ENCODE measurements at places on chromosomes 1 and 21. TPM values are rescaled to one million over a fixed set of nuclear protein-coding genes. Genes with fewer than 3 reads are reported as not detected.

CYP4Z1 gene
- not detected for total RNA-seq

TUT4 gene
- total RNA-seq: 18.0 TPM

ICOSLG gene
- total RNA-seq: 2.2 TPM

DENND4B gene
- total RNA-seq: 31.2 TPM

HTR1D gene
- total RNA-seq: 11.6 TPM

ARL8A gene
- total RNA-seq: 47.6 TPM

KCNJ15 gene
- 0.07 TPM for total RNA-seq

CRYAA gene
- total RNA-seq: not detected

TMPRSS3 gene
- total RNA-seq: not detected

C1QC gene
- not detected for total RNA-seq

PKN2 gene
- 16.2 TPM for total RNA-seq

IFI44 gene
- total RNA-seq: 0.25 TPM

CRB1 gene
- total RNA-seq: 0.06 TPM

OR14K1 gene
- total RNA-seq: not detected

C1orf53 gene
- 7.8 TPM for total RNA-seq

OR6K6 gene
- not detected for total RNA-seq

MCOLN2 gene
- total RNA-seq: 1.9 TPM

MX2 gene
- total RNA-seq: 0.03 TPM

GPR3 gene
- 1.5 TPM for total RNA-seq

KCNAB2 gene
- 8.5 TPM for total RNA-seq

UAP1 gene
- total RNA-seq: 31.1 TPM

BCAR3 gene
- 58.1 TPM for total RNA-seq

ATP1A4 gene
- total RNA-seq: not detected

LRRC71 gene
- 0.33 TPM for total RNA-seq

AGRN gene
- 132 TPM for total RNA-seq

SYT14 gene
- 0.10 TPM for total RNA-seq

GABRD gene
- 0.74 TPM for total RNA-seq

LRRC53 gene
- total RNA-seq: not detected

PBX1 gene
- total RNA-seq: 24.7 TPM

ALPL gene
- total RNA-seq: 0.25 TPM

MAN1A2 gene
- total RNA-seq: 7.8 TPM

CD1B gene
- total RNA-seq: not detected

APOBEC4 gene
- total RNA-seq: not detected

NFIA gene
- 5.1 TPM for total RNA-seq

XCL1 gene
- not detected for total RNA-seq

DISP1 gene
- 1.7 TPM for total RNA-seq

CATSPERE gene
- not detected for total RNA-seq

BARHL2 gene
- total RNA-seq: not detected

SLC44A5 gene
- total RNA-seq: not detected

SAMD11 gene
- 36.1 TPM for total RNA-seq

KCNN3 gene
- total RNA-seq: 0.07 TPM

SDCCAG8 gene
- total RNA-seq: 46.8 TPM

LCE1A gene
- not detected for total RNA-seq

ITGB2 gene
- 0.72 TPM for total RNA-seq

CCDC190 gene
- not detected for total RNA-seq

CELA3B gene
- not detected for total RNA-seq

GPR37L1 gene
- total RNA-seq: 0.14 TPM

TRNP1 gene
- total RNA-seq: 211 TPM

MYCL gene
- total RNA-seq: 1.4 TPM

COL11A1 gene
- total RNA-seq: 3.8 TPM

SLC35D1 gene
- 6.8 TPM for total RNA-seq

DCDC2B gene
- not detected for total RNA-seq

CD1C gene
- not detected for total RNA-seq

UBE2U gene
- not detected for total RNA-seq

TSACC gene
- total RNA-seq: 1.4 TPM

PARP1 gene
- 117 TPM for total RNA-seq

RGS4 gene
- total RNA-seq: 0.08 TPM

Data from A549 treated with RU486 at 1 μM for 4 hours (cell line).